ENCODE measurements at places on chromosomes 12 and 14.

GRCh38 chr14:100391724-100392123, 68.6 kb downstream of the SLC25A47 start:
- no peak for DNase-seq

DNA sequence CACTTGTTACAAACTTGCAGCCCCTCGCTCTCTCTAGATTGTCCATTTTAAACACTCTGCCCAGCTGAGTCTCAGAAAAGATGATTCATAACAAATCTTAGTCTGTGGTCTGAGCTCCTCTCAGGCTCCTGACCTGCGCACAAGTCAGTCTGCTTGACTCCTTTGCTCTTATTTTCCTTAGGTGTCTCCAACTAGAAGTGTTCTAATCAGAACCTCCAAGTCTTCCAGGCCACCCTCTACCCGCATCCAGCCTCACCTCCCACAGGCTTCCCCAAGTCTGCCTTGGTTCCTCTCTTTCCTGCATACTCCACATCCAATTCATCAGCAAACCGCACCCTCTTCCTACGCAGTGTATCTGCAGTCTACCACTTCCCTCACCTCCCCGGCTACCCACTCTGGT, 42.4 kb upstream of the BDKRB2 start:
- DNase-seq: no peak

GRCh38 chr12:103011974-103012763, 54.7 kb downstream of the ASCL1 start:
- DNase-seq: no peak

- no peak for DNase-seq
Measured at GRCh38 chr14:101251812-101252442, 309.4 kb upstream of the DIO3 start.

Measured in smooth muscle cell of the brain vasculature (primary cell).